ENCODE measurements at places on chromosomes 4 and X.

- DNase-seq = no peak
These were observed 89.7 kb downstream of the ITIH6 start for GRCh38 chrX:54708404-54708803.

DNA sequence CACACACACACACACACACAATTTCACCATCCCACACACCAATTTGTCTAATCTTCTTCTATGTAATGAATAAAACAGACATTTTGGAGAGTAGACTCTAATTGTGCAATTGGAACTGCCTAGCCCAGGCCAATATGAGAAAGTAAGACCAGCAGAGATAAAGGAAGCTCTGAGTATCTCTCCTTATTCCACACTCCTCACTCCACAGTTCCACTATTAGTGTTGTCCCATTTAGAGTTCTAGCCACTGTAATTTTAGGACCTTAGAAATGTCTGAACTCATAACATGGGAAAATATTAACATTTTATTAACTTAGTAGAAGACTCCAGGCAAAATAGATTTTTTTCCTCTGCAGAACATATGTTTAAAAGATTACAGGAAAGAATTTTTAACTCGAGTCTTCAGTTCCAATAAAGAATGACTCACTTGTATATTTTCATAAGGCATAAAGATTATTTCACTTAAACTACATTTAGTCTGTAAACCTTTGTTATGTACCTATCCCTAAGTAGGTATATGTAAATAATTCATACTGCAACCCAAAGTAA is 297.6 kb upstream of the INTU start:
- DNase-seq = no peak

- no peak for DNase-seq
These were observed 77.6 kb downstream of the NAT8L start for GRCh38 chr4:2136726-2137125.

GRCh38 chr4:14742054-14742453 is 260.2 kb upstream of the CPEB2 start:
- no peak for DNase-seq

- no peak for DNase-seq
These were observed 669 bp upstream of the PPARGC1A start for GRCh38 chr4:23890369-23891063.

DNA sequence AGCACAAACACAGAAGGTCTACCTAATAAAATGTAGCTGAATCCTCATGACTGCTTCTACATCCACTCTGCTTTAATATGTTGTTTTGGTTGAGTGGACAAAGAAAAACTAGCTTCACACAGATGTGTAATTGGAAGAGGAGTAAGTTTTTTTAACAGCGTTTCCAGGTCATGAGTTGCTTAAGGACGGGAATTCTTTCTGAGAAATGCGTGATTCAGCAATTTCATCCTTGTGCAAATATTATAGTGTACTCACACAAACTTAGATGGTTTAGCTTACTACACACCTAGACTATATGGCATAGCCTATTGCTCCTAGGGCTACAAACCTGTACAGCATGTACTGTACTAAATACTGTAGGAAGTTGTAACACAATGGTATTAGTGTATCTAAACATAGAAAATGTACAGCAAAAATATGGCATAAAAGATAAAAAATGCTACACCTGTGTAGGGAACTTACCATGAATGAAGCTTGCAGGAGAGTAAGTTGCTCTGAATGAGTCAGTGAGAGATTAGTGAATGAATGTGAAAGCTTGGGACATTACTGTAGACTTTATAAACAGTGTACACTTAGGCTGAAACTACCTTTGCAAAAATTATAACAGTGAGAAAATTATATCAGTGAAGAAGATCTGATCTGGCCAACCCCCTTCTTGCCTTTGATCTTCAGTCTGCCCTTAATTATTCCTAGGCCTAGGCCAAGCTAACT is 70.8 kb upstream of the IL15 start:
- no peak for DNase-seq

DNA sequence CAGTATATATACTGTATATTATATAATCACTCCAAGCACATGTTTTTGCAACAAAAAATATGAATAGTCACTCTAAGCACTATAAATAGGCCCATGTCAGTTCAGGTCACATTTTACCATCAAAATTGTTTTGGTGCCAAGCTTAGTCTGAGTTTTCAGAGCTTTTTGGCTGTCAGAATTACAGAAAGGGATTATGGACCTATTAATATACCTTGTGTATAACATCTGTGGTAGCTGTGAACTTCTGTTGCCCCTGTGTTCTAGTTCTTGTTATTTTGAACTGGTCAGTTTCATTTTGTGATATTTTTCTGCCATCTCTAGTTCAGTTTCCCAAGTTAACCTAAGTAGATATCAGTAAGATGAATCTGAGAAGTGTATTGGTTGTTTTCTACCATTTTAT is 22.9 kb downstream of the EXOC1 start:
- peak; percentile 58 for DNase-seq

DNA sequence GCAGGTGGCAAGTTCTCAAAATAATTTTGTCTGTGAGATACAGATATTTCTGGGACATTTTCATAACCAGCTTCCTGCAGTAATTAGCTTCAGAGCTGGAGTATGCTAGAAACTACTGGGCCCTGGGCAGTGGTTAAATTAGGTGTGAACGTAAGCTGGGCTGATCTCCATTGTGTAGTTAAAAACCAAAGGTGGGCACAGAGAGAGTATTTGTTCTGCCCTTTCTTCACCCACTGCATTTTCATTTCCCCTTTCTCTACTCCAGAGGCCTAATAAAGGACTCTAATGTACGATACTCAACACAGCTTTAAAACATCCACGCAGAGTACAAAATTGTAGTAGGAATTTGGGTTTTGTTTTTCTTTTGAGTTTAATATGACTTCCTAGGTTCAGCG is 252.7 kb downstream of the SPRY1 start:
- no peak for DNase-seq

GRCh38 chr4:73721909-73722308 is 18.5 kb upstream of the CXCL8 start:
- DNase-seq = no peak

GRCh38 chr4:55183926-55184599 is 58.7 kb upstream of the KDR start:
- DNase-seq = peak; percentile 94

GRCh38 chrX:6472652-6473342 is 62.1 kb downstream of the VCX3A start:
- DNase-seq = no peak

DNA sequence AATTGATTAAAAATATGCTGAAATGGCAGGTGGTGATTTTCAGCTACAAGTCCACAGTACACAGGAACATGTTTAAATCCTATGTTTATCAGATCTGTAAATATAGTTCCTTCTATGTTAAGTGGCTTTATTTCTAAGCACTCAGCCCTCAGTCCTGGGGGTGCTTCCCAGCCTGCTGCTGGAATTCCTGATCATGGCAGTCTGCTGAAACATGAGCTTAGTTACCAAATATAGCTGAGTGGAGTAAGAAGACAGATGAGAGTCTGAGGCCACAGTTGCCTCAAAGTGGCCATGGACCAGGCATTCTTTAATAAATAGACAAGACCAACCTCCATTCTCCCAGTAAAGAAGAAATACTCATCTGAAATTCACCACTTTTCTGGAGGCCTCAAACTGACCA is 17.1 kb upstream of the DDX60 start:
- no peak for DNase-seq

GRCh38 chrX:120251471-120252011 is 929 bp downstream of the ZBTB33 start:
- no peak for DNase-seq

GRCh38 chr4:139922406-139923024 is 231.5 kb downstream of the MAML3 start:
- DNase-seq = no peak

GRCh38 chr4:151866592-151866918 is 105.7 kb upstream of the GATB start:
- no peak for DNase-seq

GRCh38 chrX:14802943-14803710 is 69.7 kb downstream of the FANCB start:
- DNase-seq = no peak

- no peak for DNase-seq
These were observed 44.5 kb upstream of the IL2 start for GRCh38 chr4:122500852-122501501.

DNA sequence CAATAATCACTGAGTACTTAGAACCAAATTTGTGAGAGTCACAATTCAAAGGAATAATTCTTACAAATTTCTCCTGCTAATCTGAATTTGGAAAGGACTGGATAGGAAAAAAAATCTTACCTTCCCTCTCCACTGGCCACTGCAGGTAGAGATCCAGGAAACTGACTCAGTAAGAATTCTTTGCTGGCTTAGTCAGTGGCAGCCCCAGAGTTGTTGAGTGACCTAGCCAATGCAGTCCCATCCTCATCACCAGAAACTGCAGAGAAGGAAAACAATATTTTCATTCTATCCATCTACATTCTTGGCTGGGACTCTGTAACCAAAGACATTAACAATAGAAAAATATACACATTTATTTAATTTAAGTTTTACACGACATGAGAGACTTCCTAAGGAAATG is 572.0 kb downstream of the ADGRL3 start:
- DNase-seq = no peak

DNA sequence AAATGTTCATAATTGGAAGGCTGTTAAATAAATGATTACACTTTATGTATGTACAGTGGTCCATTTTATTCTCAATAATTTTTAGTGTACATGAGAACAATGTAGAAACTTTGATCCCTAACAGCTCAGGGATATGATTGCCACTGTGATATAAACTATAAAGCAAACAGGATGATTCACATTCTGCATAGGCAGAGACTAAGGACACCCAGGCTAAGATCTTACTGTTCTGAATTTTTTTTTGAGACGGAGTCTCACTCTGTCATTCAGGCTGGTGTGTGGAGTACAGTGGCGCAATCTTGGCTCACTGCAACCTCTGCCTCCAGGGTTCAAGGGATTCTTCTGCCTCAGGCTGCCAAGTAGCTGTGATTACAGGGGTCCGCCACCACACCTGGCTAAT is 186.6 kb downstream of the PDGFC start:
- no peak for DNase-seq

GRCh38 chrX:22095286-22095685 is 63.2 kb downstream of the PHEX start:
- DNase-seq = no peak

GRCh38 chr4:76883147-76883546 is 14.8 kb downstream of the SOWAHB start:
- DNase-seq = no peak

DNA sequence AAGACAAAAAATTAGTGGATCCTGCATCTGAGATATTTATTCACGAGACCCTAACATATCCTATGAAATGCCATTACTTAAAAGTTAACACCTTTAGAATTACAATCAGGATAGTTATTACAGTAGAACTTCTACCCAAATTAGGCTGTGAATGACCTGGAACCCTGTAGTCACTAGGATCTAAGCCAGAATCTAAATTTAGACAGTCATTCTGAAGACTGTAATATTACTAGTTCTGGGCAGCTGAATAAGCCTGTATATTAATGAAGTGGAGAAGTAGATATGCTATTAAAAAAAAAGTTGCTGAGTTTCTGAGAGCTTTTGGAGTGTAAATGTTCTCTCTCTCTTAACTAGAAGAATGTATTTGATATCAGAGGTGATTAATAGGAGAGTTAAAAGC is 67.0 kb downstream of the FAM13A start:
- no peak for DNase-seq

- no peak for DNase-seq
These were observed 74.5 kb upstream of the PAQR3 start for GRCh38 chr4:79013756-79014155.

DNA sequence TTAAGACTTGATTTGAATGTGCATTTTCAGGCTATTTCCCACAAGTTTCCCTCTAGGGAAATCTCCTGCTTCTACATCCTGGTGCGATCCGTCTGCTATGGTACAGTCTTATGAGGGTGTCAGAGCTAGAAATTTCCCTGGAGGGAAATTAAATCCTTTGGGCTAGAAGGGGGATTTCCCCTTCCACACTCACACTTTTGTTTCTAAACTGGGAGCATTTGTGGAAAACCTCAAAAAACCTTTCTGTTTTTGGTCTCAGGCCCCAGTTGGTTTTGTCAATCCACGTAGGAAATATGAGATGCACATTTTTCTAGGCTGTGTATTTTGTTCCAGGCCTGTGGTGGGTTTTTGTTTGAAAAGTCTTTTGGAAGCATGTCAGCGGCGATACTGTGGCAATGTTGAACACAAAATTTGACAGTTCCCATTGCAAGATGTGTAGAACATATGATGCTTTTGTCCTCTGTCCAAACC is 17.8 kb downstream of the HMGB3 start:
- no peak for DNase-seq

GRCh38 chr4:8537041-8537461 is 43.1 kb upstream of the GPR78 start:
- DNase-seq = peak; percentile 28

DNA sequence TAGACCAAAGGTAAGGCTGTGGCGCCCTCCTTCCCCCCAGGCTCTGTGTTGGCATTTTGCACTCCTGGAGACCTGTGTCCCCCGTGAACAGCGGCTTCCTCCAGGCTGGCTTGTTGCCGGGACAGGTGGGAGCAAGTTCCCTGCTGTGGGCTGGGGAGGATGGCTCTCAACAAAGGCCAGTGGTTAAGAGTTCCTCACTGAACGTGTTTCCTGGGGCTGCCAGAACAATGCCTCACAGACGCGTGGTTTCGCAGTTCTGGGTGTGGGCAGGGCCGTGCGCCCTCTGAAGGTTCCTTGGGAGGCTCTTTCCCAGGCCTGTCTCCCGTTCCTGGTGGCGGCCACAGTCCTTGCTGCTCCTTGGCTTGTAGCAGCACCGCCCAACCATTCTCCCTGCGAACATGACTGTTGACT is 33.4 kb downstream of the NELFA start:
- no peak for DNase-seq

Data from retinal pigment epithelial cell (primary cell).